NCI-H1436 treated with DMSO at 0.1 percent for 48 hours (cell line): ENCODE measurements at places on chromosomes 4 and X.

- DNase-seq, result no peak
Observed at GRCh38 chr4:1056671-1057402, 45.4 kb downstream of the FGFRL1 start.

DNA sequence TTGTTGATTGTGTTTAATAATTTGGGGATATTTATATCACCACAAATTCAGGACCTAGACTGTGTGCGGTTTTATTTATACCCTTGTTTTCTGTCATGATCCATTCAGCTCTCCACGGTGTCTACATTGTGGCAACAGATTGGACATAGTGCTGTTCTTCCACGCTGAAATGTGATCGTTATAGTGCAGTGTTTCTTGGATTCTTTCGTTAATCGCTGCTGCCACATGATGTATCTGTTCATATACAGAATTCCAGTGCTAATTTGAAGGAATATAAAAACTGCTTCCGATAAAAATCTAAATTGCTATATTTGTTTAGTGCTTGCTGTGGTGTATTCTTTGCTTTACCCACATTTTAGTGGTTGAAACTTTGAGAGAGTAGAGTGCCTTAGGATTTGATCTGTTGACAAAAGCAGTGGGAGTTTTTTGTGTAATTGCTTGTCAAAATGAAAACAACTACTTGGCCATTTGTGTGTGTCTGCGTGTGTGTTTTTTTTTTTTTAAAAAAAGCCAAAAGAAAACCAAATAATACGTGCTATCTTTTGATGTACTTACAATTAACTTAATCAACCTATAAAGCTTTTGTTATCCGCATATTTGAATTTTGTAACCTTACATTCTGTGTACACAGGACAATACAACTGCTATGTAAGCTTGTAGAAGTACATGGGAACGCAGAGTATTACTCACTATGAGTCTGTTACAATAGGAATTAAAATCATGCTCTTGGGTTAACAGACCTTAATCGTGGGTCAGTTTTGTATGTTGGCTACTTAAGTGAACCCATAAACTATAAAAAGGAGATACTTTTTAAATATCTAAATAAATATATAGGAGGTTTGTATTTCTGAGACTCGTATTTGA is 353.3 kb downstream of the ARHGAP24 start:
- DNase-seq, result no peak

DNA sequence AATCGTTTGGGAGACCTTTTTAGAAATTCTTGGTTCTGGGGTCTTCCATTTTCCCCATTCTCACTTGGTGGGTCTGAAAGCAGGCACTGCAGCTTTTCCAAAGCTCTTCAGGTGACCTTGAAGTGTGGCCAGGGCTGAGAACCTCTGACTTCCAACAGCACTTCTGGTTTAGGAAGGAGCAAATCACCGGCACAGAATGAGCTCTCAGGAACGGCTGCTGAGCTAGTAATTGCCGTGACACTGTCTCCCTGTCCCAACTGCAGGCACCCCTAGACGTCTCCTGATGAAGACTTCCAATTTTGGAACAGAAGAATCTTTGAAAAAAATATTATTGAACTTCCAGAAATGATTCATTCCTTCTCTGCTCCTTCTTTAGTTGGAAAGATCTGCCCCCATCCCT is 31.3 kb downstream of the CD38 start:
- no peak for DNase-seq

- DNase-seq, result no peak
Observed at GRCh38 chr4:158836002-158836369, 67.2 kb downstream of the FNIP2 start.

- DNase-seq, result no peak
Observed at GRCh38 chr4:25938787-25939186, 24.8 kb downstream of the SMIM20 start.

- no peak for DNase-seq
Observed at GRCh38 chr4:156638925-156639605, 332.5 kb downstream of the PDGFC start.

DNA sequence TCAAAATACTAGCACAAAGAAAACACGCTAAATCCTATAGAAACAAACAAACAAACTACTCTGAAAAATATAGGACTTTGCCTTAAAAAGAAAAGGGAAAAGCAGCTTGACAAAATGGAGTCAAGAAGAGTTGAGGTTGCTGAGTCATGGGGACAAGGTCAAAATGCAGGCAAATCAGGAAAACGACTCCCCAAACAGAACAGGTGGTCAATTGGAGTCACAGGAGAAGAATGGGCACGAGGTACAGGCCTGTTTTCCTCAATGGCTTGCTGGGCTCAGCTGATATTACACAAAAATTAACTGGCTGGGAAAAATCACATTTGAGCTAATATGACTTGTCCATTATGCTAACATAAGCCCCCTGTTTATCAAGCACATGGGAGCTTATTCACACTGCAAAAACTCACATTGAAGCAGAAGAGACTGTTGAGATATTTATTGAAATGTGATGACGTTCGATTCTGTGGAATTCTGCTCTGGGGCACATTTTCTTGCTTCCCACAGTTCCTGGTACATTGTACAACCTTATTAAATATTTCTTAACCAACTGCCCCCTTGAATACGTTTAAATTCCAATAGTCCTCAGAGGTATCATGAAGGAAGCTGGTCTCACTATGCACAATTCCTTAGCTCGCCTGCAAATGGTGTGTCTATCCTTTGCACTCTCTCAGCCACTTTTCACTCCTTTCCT is 1622.1 kb downstream of the STIM2 start:
- no peak for DNase-seq

- no peak for DNase-seq
Observed at GRCh38 chrX:130176354-130176776, 4.6 kb downstream of the RAB33A start.

DNA sequence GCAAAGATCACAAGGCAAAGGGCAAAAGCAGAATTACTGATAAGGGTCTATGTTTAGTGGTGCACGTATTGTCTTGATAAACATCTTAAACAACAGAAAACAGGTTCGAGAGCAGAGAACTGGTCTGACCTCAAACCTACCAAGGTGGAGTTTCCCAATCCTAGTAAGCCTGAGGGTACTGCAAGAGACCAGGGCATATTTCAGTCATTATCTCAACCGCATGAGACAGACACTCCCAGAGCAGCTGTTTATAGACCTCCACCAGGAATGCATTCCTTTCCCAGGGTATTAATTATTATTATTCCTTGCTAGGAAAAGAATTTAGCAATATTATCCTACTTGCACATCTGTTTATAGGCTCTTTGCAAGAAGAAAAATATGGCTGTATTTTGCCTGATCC is 51.5 kb downstream of the NPNT start:
- no peak for DNase-seq

- DNase-seq, result no peak
Observed at GRCh38 chrX:19245711-19246269, 97.9 kb upstream of the PDHA1 start.

- DNase-seq, result no peak
Observed at GRCh38 chr4:135411251-135411650, 1209.7 kb upstream of the PABPC4L start.

GRCh38 chrX:85309717-85310116 is 65.9 kb downstream of the ZNF711 start:
- no peak for DNase-seq

DNA sequence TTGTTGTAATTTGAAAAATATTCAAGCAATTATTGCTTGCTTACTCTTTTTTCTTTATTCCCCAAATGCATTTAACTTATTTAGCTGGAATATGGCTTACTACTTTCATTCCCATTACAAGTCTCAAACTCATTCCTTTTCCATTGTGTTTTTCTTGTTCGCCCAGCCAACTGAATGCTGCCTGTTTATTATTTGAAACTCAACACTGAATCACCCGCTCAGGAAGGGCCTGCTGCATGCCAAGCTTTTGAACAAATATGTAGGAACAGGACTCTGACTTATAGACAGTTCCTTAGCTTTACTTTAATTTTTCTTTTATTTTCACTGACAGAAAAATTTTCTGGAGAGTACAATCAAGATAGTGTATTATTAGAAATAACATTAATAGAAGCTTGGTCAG is 12.9 kb downstream of the PCDH18 start:
- DNase-seq, result no peak

DNA sequence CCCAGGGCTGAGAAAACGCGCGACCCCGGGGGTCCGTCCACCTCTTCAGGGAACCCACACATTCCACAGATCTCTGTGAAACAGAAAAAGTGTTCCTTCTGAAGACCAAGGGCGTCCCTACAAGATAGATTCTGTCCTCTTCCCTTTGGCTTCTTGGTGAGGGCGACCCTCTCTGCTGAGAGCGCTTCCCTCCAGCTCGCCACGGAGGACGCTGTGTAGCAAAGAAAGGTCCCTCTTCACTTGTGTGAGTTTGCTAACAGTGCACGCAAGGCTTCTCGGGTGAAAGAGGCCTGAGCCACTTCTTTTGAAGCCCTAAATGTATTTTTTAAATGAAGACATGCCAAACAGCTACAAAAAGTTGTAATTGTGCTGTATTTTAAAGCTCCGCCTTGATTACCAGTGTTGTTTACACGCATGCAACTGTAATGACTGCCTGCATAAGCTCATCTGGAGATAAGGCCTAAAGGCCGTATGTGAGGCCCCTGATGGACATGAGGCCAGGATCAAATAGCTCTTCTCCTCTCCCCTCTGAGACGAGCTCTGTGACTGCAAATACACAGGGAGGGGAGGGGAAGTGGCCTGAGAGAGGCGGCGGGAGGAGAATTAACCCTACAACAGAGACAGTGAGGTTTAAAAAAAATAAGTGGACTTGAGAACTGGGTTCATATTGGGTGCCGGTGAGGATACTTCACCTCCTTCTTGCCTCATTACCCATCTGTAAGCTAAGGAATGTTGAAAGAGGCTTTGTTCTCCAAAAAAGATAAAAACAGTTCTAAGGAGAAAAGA is 95.5 kb downstream of the SOWAHB start:
- no peak for DNase-seq

DNA sequence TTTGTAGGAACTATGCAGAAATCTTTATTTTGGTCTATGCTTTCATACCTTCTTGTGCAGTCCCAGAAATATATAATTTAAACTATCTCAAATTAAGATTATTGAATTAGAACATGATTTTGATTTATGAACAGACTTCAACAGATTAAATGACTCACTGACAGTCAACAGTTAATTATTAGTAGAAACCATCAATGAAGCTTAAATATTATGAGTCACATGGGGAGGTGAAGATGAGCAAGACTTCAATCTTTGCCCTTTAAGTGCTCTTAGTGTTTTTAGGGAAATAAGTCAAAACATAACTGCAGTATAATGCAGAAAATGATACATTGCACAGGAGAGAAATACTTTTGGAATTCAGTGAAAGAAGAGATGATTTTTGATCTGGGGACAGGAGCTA is 81.5 kb upstream of the BMP3 start:
- no peak for DNase-seq

- DNase-seq, result no peak
Observed at GRCh38 chrX:131728295-131729145, 184.6 kb downstream of the OR13H1 start.

DNA sequence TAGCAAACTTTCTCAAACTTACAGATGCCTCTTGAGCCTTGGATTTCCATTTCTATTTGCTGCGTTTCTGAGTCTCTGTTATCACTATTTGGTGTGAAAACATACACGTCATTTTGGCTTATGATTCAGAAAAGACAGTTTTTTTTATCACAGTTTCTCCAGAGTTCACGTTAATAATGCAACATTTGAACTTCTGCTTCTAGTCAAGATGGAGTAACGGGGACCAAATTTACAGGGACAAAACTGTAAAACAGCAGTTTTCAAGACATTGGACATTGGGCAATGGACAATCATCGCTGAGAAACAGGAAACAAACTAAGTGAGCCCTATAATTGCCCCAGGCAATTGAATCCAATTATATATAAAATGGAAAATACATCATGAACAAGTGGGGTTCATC is 36.2 kb upstream of the TASL start:
- DNase-seq, result no peak

- no peak for DNase-seq
Observed at GRCh38 chrX:4656419-4656818, 943.0 kb upstream of the PRKX start.

- DNase-seq, result no peak
Observed at GRCh38 chr4:131509521-131509920, 1639.6 kb upstream of the PCDH10 start.

- DNase-seq, result no peak
Observed at GRCh38 chrX:22047468-22047867, 15.3 kb downstream of the PHEX start.

GRCh38 chrX:124641737-124642491 is 295.6 kb downstream of the SH2D1A start:
- no peak for DNase-seq

GRCh38 chr4:126708716-126709115 is 924.0 kb upstream of the INTU start:
- no peak for DNase-seq

- DNase-seq, result no peak
Observed at GRCh38 chrX:15749642-15750610, 11.9 kb downstream of the CA5B start.

- no peak for DNase-seq
Observed at GRCh38 chr4:43855283-43855682, 593.3 kb downstream of the KCTD8 start.

- no peak for DNase-seq
Observed at GRCh38 chr4:164571593-164572390, 182.1 kb upstream of the SMIM31 start.

- DNase-seq, result no peak
Observed at GRCh38 chrX:15567886-15568616, 32.7 kb downstream of the ACE2 start.

DNA sequence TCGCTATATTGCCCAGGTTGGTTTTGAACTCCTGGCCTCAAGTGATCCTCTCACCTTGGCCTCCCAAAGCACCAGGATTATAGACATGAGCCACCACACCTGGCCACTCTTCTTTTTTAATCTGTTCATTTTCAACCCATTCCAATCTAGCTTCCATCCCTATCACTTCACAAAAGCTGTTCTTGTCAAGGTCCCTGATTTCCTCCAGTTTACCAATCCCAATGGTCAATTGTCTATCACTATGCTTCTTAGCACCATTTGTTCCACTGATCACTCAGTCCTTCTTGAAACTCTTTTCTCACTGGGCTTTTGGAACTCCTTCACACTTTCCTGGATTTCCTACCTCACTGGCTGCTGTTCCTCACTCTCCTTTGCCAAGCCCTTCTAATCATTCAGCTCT is 38.6 kb downstream of the PRPS1 start:
- DNase-seq, result no peak

- no peak for DNase-seq
Observed at GRCh38 chr4:113449410-113449974, 312.0 kb downstream of the CAMK2D start.

DNA sequence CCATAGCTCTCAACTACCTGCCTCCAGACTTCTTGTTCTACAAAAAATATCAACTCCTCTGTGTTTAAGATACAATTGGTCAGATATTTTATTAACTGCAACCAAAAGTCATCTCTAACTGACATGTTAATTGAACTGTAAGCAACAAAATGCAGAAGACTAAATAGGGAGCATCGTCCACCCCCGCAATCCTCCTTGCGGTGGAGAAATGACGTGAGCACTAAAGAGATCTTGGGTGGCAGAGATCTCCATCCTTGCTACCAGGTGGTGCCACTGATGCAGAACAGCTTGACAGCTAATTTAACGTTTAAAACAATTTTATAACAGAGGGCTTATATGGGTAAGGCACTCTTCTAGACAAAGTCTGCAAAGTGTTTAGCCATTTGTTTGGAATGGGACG is 164.4 kb upstream of the FTHL17 start:
- no peak for DNase-seq
